ENCODE measurements at places on chromosomes 2 and 18. TPM values are rescaled to one million over a fixed set of nuclear protein-coding genes. Genes with fewer than 3 reads are reported as not detected.

Gene AFF3
- total RNA-seq, result 8.4 TPM

Gene NXPH2
- 9.4 TPM for total RNA-seq

Gene NT5DC4
- total RNA-seq, result not detected

Gene CCDC74B
- total RNA-seq, result not detected

Gene TUBA4A
- 30.8 TPM for total RNA-seq

Gene C2orf78
- total RNA-seq, result not detected

Gene IL1R1
- total RNA-seq, result 6.3 TPM
